ENCODE measurements at places on chromosomes 1 and 21.

DNA sequence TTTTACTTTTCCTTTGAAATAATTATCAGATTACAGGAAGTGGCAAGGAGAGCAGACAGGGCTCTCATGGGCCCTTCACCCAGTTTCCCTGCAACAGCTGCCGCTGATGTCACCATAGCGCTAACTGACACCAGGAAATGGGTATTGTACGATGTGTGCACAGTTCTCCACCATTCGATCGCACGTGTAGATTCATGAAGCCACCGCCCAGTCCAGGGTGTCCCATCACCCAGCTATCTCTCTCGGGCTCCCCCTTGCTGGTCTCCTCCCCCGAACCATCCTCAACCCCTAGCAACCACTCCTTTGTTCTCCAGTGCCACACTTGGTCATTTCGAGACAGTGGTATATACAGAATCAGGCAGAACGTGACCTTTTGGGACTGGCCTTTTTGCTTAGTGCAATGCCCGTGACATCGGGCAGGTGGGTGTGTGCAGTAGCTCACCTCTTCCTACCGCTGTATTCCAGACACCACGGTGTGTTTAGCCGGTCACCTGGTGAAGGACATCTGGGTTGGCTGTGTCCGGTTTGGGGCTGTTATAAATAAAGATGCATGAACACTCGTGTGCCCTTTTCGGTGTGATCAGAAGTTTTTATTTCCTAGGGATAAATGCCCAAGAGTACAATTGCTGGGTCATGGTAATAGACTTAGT lies 118.4 kb downstream of the CRYAA start:
- DNase-seq = no peak

DNA sequence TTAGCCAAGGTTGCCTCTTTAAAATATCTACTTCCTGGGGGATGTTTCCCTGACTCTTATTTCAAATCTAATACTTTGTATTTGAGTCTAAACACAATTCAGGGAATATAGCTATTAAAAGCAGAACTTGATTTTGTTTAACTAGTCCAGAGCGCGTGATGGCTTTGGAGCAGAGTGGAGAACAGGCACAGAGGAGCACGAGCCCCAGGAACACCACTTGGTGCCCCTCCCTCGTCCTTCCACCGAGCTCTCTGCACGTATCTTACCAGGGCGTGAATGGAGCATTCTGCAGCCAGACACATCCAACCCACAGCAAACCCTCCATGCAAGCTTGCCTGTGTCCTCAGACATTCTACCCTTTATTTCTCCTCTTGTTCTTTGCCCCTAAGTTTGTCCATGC lies 14.1 kb downstream of the KIF26B start:
- DNase-seq = no peak

DNA sequence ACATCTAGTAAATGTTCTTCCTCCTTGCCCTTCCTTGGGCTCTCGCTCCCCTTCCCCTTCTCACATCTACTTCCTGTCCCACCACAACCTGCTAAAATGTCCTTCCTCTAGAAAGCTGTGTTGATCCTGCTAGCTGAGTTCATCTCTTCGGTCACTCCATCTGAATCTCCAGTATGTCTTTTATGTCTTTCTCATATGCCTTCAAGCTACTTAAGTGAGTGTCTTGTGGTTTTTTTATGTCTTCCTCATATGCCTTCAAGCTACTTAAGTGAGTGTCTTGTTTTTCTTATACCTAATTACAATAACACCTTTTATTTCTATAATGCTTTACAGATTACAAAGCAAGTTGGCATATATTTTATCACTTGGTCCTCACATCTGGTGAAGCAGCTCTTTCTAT lies 33.9 kb downstream of the CSF1 start:
- no peak for DNase-seq

DNA sequence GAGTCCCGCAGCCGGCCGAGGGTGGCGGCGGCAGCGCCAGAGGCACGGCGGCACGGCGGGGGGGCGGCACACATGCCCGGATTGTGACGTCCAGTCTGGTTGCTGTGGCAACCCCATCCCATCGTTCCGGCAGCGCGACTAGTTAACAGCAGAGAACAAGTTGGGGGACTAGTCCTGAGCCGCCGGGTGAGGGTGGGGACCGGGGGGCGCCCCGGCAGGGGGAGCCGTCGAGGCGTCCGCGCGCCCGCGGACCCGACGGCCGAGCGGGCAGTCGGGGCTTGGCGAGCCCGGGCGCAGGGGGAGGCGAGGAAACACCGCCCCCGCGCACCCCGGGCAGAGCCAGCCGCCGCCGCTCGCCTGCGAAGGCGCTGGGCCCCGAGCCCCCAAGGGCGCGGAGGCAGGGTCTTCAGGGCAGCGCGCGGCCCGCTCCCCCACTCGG lies at the start of gene CHD5:
Gene CHD5 (minus strand): TSS at position 54 of the 439 bp plus-strand sequence. CDS start 298 bp downstream, outside the sequence.
- no peak for DNase-seq

Measured in activated effector memory CD4-positive, alpha-beta T cell treated with Interleukin-2 at 50 U/mL for 16 hours (primary cell).